ENCODE measurements at places on chromosomes 13 and 19. TPM values are rescaled to one million over a fixed set of nuclear protein-coding genes. Genes with fewer than 3 reads are reported as not detected.

- H3K4me1 ChIP-seq, result no peaks in the 10 kb centered on the region
- DNase-seq, result no peak
- H3K27ac ChIP-seq, result no peak overlapping the region
- peaks cover 21% of the 10 kb centered on the region for H3K36me3 ChIP-seq
- H3K4me3 ChIP-seq, result no peak overlapping the region
- no peaks in the 10 kb centered on the region for H3K27me3 ChIP-seq
Measured at GRCh38 chr13:75612354-75612753, 23.8 kb upstream of the LMO7 start.

DNA sequence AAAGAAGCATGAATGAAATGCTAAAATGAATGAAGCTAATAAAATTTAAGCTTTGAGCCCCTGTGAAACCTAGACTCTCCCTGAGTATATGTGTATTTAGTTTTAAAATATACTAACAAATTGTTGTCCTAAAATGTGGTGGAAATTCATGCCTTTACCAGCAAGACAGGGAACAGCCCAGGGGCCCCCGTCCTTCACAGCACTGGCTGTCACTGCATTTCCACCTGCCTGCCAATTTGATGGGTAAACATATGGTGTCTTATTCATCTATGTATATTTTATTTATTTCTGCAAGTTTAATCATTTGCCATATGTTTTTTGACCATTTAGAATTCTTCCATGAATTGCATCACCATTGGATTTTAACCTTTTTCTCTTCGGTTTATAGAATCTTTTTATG lies 463.7 kb upstream of the NBEA start:
- no peak overlapping the region for H3K4me3 ChIP-seq
- H3K27me3 ChIP-seq, result no peaks in the 10 kb centered on the region
- DNase-seq, result no peak
- H3K27ac ChIP-seq, result no peak overlapping the region
- H3K36me3 ChIP-seq, result no peaks in the 10 kb centered on the region
- no peaks in the 10 kb centered on the region for H3K4me1 ChIP-seq

DNA sequence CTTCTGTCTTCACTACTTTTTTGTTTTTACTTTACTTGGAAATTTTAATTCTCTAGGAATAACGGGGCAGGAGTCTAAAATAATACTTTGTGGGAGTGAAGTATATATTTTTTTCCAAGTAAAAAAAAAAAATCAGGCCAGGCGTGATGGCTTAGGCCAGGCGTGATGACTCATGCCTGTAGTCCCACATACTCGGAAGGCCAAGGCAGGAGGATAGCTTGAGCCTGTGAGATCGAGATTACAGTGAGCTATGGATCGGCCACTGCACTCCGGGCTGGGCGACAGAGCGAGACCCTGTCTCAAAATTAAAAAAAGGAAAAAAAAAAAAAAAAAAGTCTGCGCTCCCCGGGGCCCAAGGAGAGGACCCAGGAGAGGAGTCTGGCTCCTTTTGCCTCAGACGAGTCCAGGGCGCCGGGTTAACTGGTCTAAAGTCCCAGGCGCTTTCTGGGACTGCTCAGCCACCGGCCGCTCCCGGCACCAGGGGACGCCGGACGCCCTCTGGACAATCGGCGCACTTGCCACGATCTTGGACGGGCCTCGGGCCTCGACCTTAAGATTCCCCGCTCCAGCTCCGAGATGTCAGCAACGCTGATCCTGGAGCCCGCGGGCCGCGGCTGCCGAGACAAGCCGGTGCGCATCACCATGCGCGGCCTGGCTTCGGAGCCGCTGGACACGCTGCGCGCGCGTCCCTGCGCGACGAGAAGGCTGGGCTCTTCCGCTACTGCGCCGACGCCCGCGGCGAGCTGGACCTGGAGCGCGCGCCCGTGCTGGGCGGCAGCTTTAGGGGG lies 2.7 kb upstream of the ZFP82 start:
- peak; percentile 87 for DNase-seq
- H3K27me3 ChIP-seq, result no peaks in the 10 kb centered on the region
- H3K4me1 ChIP-seq, result peaks cover 6% of the 10 kb centered on the region

DNA sequence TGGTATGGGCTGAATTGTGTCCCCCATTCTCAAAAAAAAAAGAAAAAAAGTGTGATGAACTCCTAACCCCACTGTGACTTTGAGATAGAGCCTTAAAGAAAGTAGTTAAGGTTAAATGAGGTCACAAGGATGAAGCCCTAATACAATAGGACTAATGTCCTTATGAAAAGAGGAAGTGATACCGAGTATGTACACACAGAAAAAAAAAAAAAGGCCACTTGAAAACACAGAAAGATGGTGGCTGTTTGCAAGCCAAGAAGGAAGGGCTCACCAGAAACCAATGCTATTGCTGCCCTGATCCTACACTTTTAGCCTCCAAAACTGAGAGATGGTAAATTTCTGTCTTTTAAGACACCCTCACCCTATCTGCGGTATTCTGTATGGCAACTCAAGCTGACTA lies 955.6 kb downstream of the PCDH17 start:
- no peaks in the 10 kb centered on the region for H3K27me3 ChIP-seq
- no peak for DNase-seq
- H3K27ac ChIP-seq, result no peak overlapping the region
- H3K4me3 ChIP-seq, result no peak overlapping the region
- no peaks in the 10 kb centered on the region for H3K4me1 ChIP-seq

DNA sequence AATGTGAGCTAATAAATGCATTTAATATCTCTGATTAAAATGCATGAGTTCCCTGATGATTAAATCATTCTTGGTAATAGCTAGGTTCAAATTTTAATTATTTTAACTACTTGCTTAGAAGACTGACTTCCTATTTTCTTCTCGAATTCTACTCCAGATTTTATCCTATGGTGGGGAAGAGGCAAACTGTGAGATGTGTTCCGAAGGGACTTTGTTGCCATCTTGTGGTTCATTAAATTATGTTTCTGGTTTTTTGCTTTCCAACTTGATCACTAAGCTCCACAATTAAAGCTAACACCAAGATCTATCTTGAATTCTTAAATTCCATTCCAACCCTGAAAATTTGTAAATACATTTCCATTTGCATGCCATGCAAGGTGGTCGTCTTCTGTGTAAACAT lies 538.4 kb upstream of the PCDH20 start:
- H3K36me3 ChIP-seq, result no peaks in the 10 kb centered on the region
- H3K4me1 ChIP-seq, result no peaks in the 10 kb centered on the region
- no peaks in the 10 kb centered on the region for H3K27me3 ChIP-seq
- no peak overlapping the region for H3K27ac ChIP-seq
- no peak for DNase-seq

DNA sequence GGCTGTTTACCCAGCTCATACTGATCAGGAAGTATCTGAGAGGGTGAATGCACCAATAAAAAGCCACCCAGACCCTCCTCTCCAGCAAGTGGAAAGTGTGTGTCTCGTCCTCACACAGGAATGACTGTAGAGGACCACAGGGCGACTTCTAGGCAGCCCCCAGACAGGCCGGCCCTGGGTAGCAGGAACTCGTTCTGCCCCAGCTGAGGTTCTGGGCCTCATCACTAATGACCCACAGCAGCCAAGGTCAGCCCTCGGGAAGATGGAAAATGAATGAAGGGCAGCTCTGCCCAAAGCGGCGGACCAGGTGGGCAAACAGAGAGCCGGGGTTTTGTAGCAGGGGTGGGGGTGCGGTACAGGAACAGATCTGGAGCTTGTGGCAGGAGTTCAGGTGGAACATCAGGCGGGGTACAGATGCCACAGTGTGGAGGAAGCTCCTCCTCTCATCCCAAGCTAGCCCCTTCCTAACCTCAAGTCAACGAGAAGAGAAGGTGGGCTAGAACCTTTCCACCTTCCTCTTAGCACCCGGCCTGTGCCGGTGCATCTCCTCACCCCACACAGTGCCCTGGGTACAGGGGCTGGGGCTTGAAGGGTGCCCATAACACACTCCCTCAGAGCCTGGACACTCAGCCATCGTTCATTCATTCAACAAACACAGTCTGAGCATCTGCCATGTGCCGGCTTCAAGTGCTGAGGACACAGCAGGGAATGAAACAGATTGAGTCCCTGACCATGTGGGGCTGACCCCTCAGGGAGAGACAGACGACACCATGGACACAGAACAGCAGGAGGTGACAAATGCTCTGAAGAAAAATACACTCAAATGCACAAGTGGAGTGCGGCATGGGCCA lies 36.2 kb downstream of the RFX2 start:
- no peak for DNase-seq
- no peaks in the 10 kb centered on the region for H3K36me3 ChIP-seq

DNA sequence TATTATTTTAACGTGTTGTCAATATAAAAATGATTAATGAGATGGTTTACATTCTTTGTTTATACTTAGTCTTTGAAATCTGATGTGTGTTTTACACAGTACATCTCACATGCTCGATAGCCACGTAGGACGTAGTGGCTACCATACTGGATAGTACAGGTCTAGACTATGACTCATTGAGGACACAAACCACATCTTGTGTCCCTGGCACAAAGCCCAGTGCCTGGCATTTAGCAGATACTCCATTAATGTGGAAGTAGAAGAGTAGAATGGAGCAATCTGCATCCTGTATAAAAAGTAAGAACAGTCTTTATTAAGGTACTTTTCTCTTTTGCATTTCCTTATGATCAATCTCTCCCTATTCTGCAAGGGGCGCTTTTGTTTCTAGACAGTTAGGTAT lies 49.0 kb upstream of the FRY start:
- no peaks in the 10 kb centered on the region for H3K27me3 ChIP-seq
- peak; percentile 73 for DNase-seq
- peaks cover 11% of the 10 kb centered on the region for H3K4me1 ChIP-seq
- H3K4me3 ChIP-seq, result no peak overlapping the region
- peak overlapping the region; percentile 12 for H3K27ac ChIP-seq
- no peaks in the 10 kb centered on the region for H3K36me3 ChIP-seq

GRCh38 chr19:2176337-2176994 lies 12.7 kb downstream of the DOT1L start:
- H3K4me1 ChIP-seq, result peaks cover 4% of the 10 kb centered on the region
- H3K27ac ChIP-seq, result no peak overlapping the region
- no peak overlapping the region for H3K4me3 ChIP-seq
- no peaks in the 10 kb centered on the region for H3K27me3 ChIP-seq

- H3K4me1 ChIP-seq, result peaks cover 38% of the 10 kb centered on the region
- no peaks in the 10 kb centered on the region for H3K27me3 ChIP-seq
- no peak overlapping the region for H3K4me3 ChIP-seq
- DNase-seq, result peak; percentile 53
- peak overlapping the region; percentile 83 for H3K27ac ChIP-seq
Measured at GRCh38 chr13:75620020-75620419, 16.1 kb upstream of the LMO7 start.

Gene RGL3
- total RNA-seq, result 0.36 TPM

Gene ZNF667
- total RNA-seq, result 7.7 TPM

Gene RRAS
- 23.9 TPM for total RNA-seq

Gene TLE6
- under 0.01 TPM for total RNA-seq

Gene SLC10A2
- total RNA-seq, result not detected

Gene SOX1
- total RNA-seq, result not detected

Gene SSBP4
- total RNA-seq, result 77.8 TPM

Gene NDUFB7
- total RNA-seq, result 219 TPM

Gene ADGRL1
- 2.9 TPM for total RNA-seq

All from osteoblast (primary cell).